ENCODE measurements at places on chromosomes 4 and X.

DNA sequence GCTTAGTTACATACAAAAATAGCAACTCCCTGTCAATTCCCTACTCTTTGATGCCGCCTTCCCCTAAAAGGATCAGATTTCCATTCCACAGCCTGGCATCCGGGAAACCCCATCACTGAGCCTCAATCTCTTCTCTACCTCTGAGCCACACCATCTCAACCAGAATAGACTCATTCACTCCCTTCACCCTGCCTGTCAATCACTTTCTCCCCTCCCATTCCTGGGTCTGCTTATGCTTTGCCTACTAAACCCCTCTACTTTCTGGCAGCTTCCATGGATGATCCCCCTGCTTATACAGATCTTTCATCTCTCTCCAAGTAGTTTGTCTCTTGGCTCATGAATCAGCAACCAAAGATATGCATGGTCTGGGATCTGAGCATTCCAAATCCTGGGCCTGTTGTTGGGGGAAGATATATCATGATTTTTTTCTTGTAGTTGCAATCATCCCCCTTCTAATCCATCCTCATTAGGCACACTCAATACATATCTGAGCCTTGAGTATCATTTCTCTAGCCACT lies 2.6 kb downstream of the AMER1 start:
- peaks cover 12% of the 10 kb centered on the region for H3K4me1 ChIP-seq
- H3K27me3 ChIP-seq: peaks cover 3% of the 10 kb centered on the region

DNA sequence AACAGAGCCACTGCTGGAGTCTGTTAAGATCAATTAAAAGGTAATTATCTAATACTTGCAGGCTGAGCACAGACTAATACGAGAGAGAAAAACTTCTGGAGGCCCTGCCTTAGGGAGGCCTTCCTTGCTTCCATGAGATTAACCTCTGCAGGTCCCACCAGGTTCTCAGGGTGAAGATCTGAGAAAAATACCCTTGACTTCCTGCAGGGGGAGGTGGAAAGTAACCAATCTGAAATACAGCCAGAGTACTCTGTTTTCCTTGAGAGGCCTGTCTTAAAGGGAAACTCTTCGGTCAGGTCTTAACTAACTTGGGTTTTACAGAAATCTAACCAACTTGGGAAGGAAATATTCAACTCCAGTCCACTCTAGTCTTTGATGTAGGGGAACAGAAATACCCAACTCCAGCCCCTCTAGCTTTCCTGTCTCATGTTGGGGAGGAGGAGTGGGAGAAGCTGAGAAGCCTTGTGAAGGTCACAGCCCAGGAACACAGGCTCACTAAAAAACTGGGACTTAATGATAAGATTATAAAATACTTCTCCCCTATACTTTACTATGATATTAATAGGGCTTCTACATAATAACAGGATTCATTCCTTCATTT lies 77.1 kb downstream of the TBCK start:
- no peak overlapping the region for H3K4me3 ChIP-seq
- H3K4me1 ChIP-seq: no peaks in the 10 kb centered on the region
- peak; percentile 60 for DNase-seq
- no peaks in the 10 kb centered on the region for H3K27me3 ChIP-seq

- H3K27ac ChIP-seq: no peak overlapping the region
- H3K4me1 ChIP-seq: no peaks in the 10 kb centered on the region
- no peaks in the 10 kb centered on the region for H3K27me3 ChIP-seq
- no peak overlapping the region for H3K4me3 ChIP-seq
Measured at GRCh38 chr4:142809559-142809958, 36.5 kb downstream of the INPP4B start.

DNA sequence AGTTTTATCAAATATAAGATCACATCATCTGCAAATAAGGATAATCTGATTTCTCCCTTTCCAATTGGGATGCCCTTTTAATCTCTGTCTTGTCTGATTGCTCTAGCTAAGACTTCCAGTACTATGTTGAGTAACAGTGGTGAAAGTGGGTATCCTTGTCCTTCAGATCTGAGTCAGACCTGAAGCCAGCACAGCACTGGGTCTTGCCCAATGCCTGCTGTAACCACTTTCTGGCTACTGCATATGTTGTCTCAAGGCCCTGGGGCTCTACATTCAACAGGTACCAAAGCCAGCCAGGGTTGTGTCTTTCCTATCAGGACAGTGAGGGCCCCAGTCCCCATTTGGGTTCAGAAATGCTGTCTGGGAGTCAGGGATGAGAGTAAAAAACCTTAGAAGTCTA lies 90.3 kb downstream of the CYSLTR1 start:
- no peaks in the 10 kb centered on the region for H3K36me3 ChIP-seq
- DNase-seq: no peak
- no peak overlapping the region for H3K27ac ChIP-seq
- no peaks in the 10 kb centered on the region for H3K4me1 ChIP-seq

GRCh38 chr4:17619416-17620105 lies 5.1 kb downstream of the MED28 start:
- H3K4me1 ChIP-seq: peaks cover 17% of the 10 kb centered on the region
- no peak overlapping the region for H3K27ac ChIP-seq
- peak overlapping the region; percentile 36 for H3K4me3 ChIP-seq
- peaks cover 33% of the 10 kb centered on the region for H3K36me3 ChIP-seq
- H3K27me3 ChIP-seq: no peaks in the 10 kb centered on the region

DNA sequence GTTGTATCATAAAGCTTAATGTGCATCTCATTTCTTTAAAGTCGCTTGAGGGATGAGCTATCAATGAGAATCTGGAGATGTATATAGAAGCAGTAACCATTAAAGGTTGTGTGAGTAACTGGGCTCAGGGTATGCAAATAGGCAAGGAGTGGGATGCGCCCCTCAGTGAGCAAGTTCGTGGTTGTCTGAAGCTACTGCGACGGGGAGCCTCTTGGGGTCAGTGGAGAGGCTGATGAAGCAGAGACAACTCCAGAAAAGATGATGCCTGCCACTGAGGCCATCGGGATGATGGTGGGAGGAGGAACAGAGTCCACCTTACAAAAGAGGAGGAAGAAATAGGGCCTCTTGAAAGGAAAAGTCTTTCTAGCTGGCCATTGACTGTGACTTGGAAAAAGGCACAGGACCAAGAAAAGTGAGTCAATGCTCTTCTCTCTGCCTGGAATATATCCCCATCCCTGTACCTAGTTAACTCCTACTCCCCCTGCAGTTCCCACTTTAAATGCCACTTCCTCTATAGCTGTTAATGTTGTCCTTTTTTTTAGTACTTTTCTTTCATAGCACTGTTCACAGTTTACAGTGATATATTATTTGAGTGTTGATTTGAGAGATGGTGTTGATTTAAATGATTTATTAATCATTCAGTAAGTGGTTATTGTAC lies 51.4 kb upstream of the LSM6 start:
- no peaks in the 10 kb centered on the region for H3K4me1 ChIP-seq
- no peaks in the 10 kb centered on the region for H3K36me3 ChIP-seq
- H3K4me3 ChIP-seq: no peak overlapping the region
- no peak for DNase-seq

- peaks cover 5% of the 10 kb centered on the region for H3K27me3 ChIP-seq
- no peak for DNase-seq
- no peak overlapping the region for H3K4me3 ChIP-seq
- H3K4me1 ChIP-seq: peaks cover 12% of the 10 kb centered on the region
Measured at GRCh38 chr4:148447681-148448080, 5.5 kb upstream of the NR3C2 start.

DNA sequence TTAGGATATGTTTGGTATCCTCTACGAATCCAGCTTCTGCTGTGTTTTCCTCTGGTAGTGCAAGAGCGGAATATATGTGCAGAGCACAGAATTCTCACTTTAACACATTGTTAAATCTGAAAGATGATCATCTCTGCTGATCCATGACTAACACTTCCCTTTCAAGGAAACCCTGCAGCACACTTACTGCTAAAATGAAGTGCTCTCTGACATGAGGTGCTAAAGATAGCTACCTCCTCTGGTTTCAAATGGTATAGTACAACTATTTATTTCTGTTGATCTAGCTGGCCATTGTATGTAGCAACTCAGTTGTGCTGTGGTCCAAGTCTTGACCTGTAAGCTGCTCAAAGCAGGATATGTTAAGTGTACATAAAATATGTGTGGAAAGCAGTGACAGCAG lies 162.4 kb upstream of the FMR1 start:
- DNase-seq: no peak
- no peak overlapping the region for H3K4me3 ChIP-seq
- no peak overlapping the region for H3K27ac ChIP-seq
- H3K4me1 ChIP-seq: no peaks in the 10 kb centered on the region
- no peaks in the 10 kb centered on the region for H3K27me3 ChIP-seq

DNA sequence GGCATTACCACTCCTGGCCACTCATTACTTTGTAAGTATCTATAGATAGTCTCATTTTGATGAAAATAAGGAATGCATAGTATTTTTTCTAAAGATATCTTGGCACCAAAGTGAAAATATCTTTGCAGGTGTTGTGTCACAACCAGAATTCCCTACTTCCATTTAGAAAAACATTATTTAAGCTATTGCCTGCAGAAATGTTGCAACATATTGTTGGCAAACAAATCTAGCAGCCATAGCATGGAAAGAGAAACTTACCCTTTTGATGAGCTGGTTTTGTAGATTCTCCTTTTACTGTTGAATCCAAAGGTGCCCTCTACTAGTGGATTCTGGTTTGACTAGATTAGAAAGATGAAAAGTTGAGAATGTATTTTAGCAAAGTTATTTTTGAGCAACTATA lies 138.8 kb downstream of the AREG start:
- no peaks in the 10 kb centered on the region for H3K27me3 ChIP-seq
- H3K4me3 ChIP-seq: no peak overlapping the region
- H3K4me1 ChIP-seq: no peaks in the 10 kb centered on the region
- H3K27ac ChIP-seq: no peak overlapping the region
- peak; percentile 23 for DNase-seq

DNA sequence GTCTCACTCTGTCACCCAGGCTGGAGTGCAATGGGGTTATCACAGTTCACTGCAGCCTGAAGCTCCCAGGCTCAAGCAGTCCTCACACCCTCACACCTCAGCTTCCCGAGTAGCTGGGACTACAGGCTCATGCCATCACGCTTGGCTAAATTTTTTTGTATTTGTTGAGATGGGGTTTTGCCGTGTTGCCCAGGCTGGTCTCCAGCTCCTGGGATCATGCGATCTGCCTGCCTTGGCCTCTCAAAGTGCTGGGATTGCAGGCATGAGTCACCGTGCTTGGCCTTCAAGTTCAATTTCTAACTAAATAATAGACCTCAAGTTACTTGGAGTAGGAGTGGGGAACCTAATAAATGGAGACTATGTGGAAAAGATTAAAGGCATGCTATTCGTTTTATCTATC lies 48.9 kb downstream of the MND1 start:
- no peak overlapping the region for H3K4me3 ChIP-seq
- no peaks in the 10 kb centered on the region for H3K36me3 ChIP-seq
- no peaks in the 10 kb centered on the region for H3K27me3 ChIP-seq
- H3K27ac ChIP-seq: peak overlapping the region; percentile 74
- peaks cover 9% of the 10 kb centered on the region for H3K4me1 ChIP-seq

- H3K36me3 ChIP-seq: no peaks in the 10 kb centered on the region
- peaks cover 55% of the 10 kb centered on the region for H3K27me3 ChIP-seq
- peaks cover 25% of the 10 kb centered on the region for H3K4me1 ChIP-seq
- no peak overlapping the region for H3K27ac ChIP-seq
Measured at GRCh38 chr4:6769233-6769988, 13.1 kb upstream of the KIAA0232 start.

- H3K36me3 ChIP-seq: no peaks in the 10 kb centered on the region
- peaks cover 45% of the 10 kb centered on the region for H3K27me3 ChIP-seq
- H3K27ac ChIP-seq: no peak within 1 kb of the TSS
- H3K4me3 ChIP-seq: no peak within 1 kb of the TSS
- peak; percentile 88 for DNase-seq
- no peaks in the 10 kb centered on the region for H3K4me1 ChIP-seq
Measured at GRCh38 chrX:16123222-16123786, at the start of gene GRPR. Gene GRPR, plus strand, starts transcription at chrX:16123565. Its CDS starts 389 bp downstream, at chrX:16123954.

GRCh38 chrX:131054906-131055305 lies 3.2 kb upstream of the ARHGAP36 start:
- peaks cover 7% of the 10 kb centered on the region for H3K4me1 ChIP-seq
- no peak overlapping the region for H3K27ac ChIP-seq
- H3K36me3 ChIP-seq: no peaks in the 10 kb centered on the region
- H3K27me3 ChIP-seq: peaks cover 53% of the 10 kb centered on the region

GRCh38 chr4:134126000-134126560 lies 75.5 kb downstream of the PABPC4L start:
- no peaks in the 10 kb centered on the region for H3K4me1 ChIP-seq
- H3K36me3 ChIP-seq: no peaks in the 10 kb centered on the region
- no peaks in the 10 kb centered on the region for H3K27me3 ChIP-seq
- no peak overlapping the region for H3K4me3 ChIP-seq
- no peak for DNase-seq
- no peak overlapping the region for H3K27ac ChIP-seq

DNA sequence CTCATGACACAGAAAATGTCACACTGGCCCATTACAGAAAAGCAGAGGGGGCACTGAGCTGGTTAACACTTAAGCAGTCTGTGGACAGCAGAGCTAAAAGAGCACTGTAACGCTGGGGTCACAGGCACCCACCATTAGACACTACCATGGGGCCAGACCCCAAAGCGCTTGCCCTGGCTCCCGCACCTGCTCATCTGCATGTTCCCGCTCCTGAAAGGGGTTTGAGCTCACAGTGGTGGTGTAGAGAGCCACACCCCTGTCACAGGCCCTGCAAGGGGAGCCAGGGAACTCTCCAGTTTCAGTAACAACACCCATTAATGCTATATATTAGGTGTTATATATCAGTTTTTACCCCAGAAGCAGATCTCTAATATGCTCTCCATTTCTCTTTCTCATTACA lies 187.0 kb downstream of the ANKRD50 start:
- H3K27me3 ChIP-seq: no peaks in the 10 kb centered on the region
- DNase-seq: no peak
- H3K27ac ChIP-seq: no peak overlapping the region
- H3K4me1 ChIP-seq: no peaks in the 10 kb centered on the region
- no peaks in the 10 kb centered on the region for H3K36me3 ChIP-seq

GRCh38 chr4:13541720-13542576 lies 2.4 kb downstream of the NKX3-2 start:
- no peaks in the 10 kb centered on the region for H3K36me3 ChIP-seq
- no peak for DNase-seq
- peaks cover 79% of the 10 kb centered on the region for H3K27me3 ChIP-seq
- no peak overlapping the region for H3K4me3 ChIP-seq
- peaks cover 20% of the 10 kb centered on the region for H3K4me1 ChIP-seq

DNA sequence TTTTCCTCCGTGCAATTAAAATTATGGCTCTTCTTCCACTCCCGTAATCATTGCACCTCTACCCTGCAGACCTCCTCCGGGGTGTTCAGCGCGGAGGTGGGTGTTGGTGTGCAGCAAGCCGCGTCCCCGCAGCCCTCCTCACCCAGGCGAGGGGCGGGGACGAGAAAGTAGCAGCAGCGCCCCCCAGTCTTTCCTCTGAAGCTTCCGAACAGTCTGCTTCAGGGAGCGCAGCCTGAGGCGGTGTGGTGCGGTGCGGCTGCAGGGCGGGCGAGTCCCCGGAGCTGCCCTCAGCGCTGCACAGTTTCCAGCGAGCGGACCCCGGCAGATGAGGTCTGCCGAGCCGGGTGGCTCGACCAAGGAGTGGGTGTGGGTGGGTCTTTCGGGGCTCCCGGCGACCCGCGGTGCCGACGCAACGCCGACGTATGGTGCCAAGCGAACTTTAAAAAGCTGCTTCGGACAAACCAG lies at the start of gene FRAS1:
FRAS1 (plus strand) TSS at position 189 of the 465 bp plus-strand sequence. CDS start 687 bp downstream, outside the sequence.
- peak within 1 kb of the TSS; percentile 65 for H3K27ac ChIP-seq
- peak within 1 kb of the TSS; percentile 71 for H3K4me3 ChIP-seq
- no peaks in the 10 kb centered on the region for H3K36me3 ChIP-seq
- H3K4me1 ChIP-seq: peaks cover 16% of the 10 kb centered on the region
- peak; percentile 37 for DNase-seq
